PC-3 (cell line): ENCODE measurements at places on chromosomes 2 and 18. TPM values are rescaled to one million over a fixed set of nuclear protein-coding genes. Genes with fewer than 3 reads are reported as not detected.

DNA sequence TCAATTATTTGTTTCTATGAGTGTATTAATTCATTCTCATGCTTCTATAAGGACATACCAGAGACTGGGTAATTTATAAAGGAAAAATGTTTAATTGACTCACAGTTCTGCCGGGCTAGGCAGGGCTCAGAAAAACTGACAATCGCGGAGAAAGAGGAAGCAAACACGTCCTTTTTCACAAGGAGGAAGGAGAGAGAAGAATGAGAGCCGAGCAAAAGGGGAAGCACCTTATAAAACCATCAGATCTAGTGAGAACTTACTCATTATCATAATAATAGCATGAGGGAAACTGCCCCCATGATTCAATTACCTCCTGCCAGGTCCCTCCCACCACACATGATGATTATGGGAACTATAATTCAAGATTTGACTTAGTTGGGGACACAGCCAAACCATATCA, 294.0 kb downstream of the DSC3 start:
- DNase-seq = no peak

Gene ANKRD36C
- 8.5 and 17.6 TPM in 2 replicates for total RNA-seq

DNA sequence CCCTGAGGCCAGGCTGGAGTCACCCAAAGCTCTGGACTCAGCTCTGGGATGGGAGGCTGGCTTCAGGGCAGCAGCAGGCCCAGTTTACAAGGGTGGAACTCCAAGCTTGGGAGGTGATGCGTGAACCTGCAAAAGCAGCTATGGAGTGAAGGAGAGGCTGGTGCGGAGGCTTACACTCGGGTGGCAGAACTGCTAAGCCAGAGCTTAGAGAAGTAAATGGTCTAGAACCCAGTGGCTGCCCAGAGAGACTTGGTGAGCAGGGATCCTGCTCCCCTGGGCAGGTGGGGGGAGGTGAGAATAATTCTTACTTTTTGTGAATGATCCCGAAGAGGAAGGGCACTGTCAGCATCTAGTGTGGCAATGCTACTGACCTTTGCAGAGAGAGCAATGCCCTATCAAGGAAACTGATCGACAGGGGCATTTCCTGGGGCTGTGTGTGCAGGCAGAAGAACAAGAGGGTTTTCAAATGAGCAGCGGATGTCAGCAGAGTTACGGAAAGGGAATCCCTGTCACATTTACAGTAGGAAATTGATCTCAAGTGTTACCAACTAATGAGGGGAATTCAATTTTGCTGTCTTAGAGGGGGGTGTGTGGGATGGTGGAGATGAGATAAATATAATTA, 80.4 kb downstream of the TGFA start:
- DNase-seq = no peak

DNA sequence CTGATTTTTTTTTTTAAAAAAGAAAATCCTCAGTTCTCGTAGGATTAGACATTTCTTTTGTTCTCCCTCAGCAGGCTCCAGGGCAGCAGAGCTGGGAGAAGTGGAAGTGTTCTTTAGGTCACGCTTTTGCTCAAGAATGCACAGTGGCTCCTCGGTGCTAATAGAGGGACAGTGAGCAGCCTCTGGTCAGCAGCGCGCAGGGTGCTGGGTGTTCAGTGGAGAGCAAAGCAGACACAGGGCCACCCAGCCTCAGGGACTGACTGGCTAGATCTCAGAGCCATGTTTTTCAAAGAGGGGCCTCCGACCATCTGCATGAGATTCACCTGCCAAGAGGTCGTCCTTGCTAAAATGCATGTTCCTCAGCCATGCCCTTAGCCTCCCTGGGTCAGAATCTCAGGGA, 218.8 kb downstream of the HAUS1 start:
- no peak for DNase-seq

Gene XDH
- total RNA-seq = 0.06 and 0.91 TPM in 2 replicates

- no peak for DNase-seq
Observed at GRCh38 chr2:624551-625347, 52.5 kb downstream of the TMEM18 start.

Gene WDR43
- total RNA-seq = 89.4 and 134 TPM in 2 replicates

DNA sequence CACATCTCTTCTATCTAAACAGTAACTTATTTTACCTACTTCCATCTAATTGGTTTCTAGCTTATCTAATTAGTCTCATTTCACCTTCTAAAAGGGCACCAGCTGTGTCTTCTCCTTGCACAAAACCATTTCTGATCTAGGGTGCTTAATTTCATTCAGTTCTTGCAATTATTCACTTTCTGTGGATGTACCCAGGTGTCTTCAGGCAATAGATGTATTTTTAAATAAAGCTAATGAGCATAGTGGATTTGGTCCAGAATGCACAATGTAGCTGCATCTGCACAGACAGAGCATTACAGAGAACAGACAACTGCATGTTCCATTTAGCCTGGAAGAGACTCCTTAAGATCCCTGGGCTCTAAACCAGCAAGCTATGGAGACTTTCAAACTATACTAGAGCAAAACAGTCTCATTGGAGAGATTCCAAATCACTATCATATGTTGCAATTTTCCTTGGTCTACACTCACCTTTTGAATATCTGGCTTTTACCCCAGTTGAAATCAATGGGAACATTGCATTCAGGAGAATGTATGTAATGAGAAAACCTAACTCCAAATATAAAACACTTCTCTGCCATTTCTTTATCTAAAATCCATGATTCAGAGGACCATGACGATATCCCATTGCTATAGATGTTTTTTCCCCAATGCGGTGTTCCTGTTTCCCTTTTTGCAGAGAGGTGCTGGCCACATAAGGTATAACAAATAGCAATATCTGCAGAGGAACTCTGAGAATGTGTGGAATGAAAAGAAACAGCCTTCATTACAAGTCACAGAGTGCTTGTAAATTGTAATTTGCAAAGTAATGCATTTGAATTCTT, 3.5 kb upstream of the RFX8 start:
- DNase-seq = no peak

DNA sequence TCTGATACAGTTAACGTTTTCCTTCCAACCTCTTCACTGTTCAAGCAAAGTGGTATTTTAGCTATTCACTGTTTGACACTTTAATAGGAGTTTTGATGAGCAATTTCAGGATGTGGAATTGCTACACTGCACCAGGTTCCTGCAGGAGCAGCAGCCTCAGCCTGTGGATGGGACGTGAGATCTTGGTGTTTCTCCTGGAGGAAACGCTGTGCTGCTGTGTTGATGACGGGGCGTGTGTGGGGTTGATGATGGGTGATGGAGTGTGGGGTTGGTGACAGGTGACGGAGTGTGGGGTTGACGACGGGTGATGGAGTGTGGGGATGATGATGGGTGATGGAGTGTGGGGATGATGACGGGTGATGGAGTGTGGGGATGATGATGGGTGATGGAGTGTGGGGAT, 98.9 kb downstream of the RTP5 start:
- DNase-seq = no peak

DNA sequence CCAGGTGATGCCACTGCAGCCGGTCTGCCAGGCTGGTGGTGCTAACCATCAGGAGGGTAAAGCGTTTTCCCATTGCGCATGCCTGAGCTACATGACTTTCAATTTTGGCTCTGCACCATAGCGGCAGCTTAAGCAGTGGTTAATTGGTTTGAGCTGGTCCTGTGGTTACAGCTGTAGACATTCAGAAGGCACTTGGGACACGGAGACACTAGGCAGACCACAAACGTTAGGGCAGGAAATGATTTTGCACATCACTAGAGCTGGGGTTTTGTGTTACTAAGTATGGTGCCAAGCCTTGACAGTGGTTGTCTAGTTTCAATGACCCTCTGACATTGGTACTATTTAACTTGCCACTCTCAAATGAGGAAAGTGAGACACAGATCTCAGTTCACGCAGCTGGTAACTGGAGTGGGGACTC, 28.9 kb upstream of the CNOT11 start:
- no peak for DNase-seq

Gene QPCT
- total RNA-seq = not detected in 2 replicates

DNA sequence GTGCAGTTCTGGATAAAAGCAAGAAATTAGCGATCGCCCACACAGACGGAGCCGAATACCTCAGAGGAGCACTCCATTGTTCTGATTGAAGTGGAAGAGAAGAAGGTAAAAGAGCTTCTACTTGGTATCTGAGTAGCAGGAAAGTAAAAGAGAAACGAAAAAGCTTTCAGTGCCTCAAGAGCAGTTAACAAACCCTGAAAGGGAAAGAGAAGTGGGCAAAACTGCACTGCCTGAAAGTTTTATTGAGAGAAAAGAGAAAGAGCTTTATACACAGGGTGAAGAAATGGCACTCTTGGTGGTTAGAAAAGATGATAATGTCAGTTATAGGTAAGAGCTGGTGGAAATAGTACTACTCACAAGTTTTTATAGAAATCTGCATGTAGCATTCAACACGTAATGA, 192.8 kb downstream of the CDCA7 start:
- no peak for DNase-seq

GRCh38 chr18:75003039-75003438, 205.9 kb downstream of the PTGR3 start:
- DNase-seq = no peak

DNA sequence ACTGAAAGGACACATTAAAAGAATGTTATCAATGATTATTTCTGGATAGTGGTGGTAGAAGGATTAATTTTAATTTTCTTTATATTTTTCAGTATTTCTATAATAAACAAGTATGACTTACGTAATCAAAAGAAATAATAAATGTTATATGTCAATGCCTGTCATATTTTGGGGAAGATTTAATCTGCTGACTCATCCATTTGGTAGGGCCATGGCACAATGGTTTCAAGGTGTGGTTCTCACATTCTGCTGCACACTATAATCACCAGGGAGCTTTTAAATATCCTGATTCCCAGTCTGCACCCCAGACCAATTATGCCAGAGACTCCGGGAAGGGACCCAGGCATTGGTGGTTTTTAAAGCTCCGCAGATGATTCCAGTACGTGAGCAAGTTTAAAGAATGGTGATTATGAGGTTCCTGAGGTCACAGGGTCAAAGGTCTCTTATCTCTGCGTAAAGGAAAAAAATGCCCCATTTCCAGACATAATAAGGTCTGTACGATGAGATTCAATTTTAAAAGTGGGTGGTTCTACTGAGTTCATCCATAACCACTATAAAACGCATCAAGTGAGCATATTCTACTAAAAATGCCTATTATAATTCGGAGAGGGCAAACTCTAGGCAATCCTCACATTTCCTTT, 27.2 kb downstream of the WIPF1 start:
- peak; percentile 13 for DNase-seq

GRCh38 chr2:62145478-62146100, 50.3 kb upstream of the B3GNT2 start:
- no peak for DNase-seq

GRCh38 chr2:180609626-180610340, 370.6 kb upstream of the UBE2E3 start:
- no peak for DNase-seq

Gene GLS
- 67.4 and 71.9 TPM in 2 replicates for total RNA-seq

Gene RNF125
- total RNA-seq = 1.1 and 1.2 TPM in 2 replicates

GRCh38 chr2:188811522-188811921, 162.7 kb upstream of the COL3A1 start:
- DNase-seq = peak; percentile 8

- DNase-seq = no peak
Observed at GRCh38 chr2:5695654-5696403, 3.6 kb downstream of the SOX11 start.

DNA sequence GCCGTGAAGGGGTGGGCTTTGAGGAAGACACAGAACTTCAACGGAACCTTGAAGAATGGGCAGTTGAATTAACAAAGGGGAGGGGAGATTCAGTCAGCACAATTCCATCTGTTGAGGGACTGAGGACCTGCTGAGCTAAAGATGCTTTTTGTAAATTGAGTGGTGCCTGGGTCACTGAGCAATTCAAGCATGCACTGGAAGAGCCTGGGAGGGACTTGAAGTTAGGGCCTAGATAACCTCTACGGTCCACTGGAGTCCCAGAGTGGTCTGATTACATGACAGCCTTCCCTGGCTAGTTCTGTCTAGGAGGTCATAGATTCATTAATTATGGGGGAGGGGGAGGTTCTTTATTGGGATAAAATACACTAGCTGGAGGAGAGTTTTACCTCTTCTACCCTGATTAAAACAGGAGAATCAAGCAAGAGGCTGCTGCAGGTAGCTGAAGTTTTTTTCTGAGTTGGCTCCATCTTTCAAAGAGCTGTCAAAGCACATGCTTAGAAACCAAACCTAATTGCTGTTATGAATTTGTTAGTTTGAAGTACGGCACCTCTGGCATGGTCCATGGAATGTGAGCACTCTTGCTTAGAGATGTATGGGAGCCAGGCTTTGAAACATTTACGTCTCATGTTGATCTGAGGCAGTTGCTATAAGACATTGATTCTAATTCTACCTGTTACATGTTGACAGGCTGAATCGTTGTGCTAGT, 290.2 kb downstream of the PRKCE start:
- no peak for DNase-seq

DNA sequence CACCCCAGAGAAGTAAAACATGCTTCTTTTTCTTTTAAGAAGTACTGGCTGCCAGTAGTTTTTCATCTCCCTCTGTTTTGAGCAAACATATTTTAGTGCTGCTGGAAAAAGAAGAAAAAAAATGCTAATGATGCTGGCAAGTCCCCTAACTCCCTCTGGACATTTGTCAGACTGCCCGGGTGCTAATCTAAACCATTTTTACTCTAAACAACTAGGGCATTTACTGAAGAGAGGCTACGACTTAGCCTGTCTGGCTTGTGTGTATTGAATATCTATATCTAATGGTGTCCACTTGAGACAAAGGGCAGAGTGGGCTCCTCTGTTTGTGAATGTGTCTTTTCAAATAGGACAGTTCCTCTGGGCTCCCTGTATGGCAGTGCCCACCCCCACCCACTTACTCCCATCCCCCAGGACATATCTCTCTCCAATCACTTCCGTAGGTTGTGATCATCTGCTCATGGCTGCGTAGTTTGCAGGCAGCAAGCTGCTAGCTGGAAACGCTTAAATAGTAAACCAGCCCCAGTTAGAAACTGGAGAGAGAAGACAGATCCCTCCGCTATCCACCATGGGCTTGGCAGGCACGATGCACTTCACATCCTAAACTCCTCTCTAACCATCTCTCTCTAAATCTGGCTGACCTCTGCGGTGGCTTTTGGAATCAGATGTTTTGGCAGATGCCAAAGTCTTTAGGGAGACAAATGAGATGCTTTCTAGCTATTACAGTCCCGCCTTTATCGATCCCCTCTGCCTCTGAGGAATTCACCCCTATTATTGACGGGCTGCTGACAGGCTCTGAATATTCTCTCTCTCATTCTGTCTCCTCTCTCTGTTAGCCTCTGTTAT, 58.3 kb downstream of the DOCK10 start:
- no peak for DNase-seq

GRCh38 chr2:41899189-41899588, 148.6 kb upstream of the PKDCC start:
- DNase-seq = peak; percentile 42

DNA sequence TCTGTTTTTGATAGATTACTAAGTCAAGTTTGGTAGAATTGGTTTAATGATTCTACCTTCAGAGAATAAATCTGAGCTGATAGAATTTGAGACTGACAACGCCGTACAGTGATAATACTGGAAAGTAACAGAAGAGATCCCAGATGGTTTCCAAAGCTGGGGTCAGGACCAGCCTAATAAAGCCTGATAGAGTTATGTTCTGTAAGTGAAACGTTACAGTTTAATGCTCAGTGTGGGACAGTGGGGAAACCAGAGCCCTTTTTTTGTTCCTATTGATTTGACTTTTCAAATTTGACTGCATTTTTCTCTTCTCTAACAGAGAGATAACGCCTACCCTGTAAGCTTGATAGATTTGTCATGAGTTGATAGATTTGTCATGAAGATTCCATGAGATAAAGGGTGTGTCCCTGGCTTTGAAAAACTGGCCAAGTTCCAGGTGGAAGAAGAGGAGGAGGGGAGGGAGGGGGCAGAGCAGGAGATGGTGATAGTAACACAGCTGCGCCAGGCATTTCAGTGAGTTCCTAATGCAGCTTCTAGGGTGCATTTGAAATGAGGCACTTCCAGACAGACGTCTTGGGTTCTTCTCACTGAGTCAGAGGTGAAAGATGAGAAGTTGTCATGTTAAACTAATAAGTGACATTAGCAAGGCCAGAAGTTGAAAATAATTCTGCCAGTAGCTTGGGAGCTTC, 65.1 kb downstream of the CERS6 start:
- no peak for DNase-seq
